ENCODE measurements at places on chromosomes 11 and 22.

DNA sequence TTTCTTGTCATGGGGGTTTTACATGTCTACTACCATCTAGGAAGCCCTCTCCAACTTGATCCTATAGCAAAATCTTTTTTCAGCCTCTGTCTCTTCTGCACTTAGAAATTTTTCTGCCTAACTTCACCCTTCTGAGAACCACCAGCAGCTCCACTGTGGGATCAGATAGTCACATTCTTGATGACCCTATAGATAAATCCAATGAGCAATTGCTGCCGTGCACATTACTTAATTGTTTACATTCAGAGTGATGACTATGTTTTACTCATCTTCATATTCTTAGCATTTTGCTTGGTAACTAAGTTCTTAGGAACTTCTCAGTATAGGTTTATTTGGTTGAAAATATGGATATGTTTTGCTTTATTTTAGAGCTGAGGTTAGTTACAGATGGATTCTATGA is 12.4 kb upstream of the ETS1 start:
- no peak for DNase-seq

GRCh38 chr11:95674657-95675358 is 114.8 kb downstream of the FAM76B start:
- no peak for DNase-seq

- no peak for DNase-seq
Observed at GRCh38 chr11:105989124-105989523, 32.9 kb downstream of the MSANTD4 start.

- DNase-seq: no peak
Observed at GRCh38 chr11:130580372-130580771, 131.9 kb downstream of the ADAMTS15 start.

GRCh38 chr22:44423556-44424358 is 74.3 kb downstream of the RTL6 start:
- DNase-seq: no peak

DNA sequence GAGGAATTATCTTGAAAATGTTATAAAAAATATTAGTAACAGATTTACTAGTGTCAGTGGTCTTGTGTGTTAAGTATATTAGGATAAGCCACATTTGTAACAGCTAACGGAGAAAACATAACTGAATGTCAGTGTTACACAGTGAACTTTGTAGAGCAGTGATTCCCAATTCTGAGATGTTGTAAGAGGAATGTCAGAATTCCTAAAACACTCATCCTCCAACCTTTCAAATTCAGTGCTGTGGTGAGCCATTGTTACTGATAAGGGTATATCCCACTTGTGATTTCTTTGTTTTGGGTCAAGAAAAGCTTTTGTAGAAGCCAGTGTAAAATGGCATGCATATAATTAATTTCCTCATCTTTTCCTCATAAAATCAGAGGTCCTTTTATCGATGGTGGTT is 61.9 kb downstream of the ARHGEF12 start:
- no peak for DNase-seq

GRCh38 chr11:38672445-38672844 is 2074.4 kb upstream of the RAG2 start:
- DNase-seq: no peak

DNA sequence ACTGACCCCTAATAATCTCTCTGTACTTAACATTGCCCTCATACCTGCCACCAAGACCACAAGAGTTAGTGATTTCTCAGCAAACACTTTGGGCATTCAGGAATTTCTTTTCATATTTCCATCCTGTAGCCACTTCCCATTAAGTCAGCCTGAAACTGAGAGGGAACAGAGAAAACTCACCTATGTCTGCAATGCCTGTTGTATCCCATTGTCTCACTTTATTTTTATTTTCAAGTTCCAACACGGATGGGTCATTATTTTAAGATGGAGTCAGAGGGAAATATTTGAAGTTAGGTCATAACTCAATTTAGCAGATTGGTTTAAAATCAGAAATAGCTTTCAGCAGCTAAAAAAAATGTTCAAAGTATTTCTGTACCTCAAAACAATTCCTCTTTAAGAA is 937.8 kb upstream of the CHORDC1 start:
- DNase-seq: no peak

DNA sequence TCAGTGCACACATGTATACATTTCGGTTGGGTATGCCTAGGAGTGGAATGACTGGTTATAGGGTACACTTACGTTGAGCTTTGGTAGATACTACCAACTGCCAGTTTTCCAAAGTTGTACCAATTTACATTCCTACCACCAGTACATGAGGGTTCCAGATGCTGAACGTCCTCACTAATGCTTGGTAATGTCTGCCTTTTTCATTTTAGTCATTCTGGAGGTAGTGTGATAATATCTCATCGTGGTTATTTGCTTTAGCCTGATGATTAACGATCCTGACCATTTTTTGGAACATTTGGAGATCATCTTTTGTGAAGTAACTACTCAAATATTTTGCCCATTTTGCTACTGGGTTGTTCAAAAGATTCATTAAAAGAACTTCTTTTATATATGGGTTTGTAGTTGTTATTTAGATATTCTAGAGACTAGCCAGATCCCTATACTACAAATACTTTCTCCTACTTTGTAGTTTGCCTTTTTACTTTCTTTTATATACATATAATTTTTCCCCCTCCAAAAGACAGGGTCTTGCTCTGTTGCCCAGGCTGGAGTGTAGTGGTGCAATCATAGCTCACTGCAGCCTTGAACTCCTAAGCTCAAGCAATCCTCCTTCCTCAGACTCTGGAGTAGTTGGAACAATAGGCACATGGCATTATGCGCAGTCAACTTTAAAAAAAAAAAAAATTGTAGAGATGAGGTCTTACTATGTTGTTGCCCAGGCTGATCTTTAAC is 62.1 kb downstream of the RBFOX2 start:
- DNase-seq: no peak

DNA sequence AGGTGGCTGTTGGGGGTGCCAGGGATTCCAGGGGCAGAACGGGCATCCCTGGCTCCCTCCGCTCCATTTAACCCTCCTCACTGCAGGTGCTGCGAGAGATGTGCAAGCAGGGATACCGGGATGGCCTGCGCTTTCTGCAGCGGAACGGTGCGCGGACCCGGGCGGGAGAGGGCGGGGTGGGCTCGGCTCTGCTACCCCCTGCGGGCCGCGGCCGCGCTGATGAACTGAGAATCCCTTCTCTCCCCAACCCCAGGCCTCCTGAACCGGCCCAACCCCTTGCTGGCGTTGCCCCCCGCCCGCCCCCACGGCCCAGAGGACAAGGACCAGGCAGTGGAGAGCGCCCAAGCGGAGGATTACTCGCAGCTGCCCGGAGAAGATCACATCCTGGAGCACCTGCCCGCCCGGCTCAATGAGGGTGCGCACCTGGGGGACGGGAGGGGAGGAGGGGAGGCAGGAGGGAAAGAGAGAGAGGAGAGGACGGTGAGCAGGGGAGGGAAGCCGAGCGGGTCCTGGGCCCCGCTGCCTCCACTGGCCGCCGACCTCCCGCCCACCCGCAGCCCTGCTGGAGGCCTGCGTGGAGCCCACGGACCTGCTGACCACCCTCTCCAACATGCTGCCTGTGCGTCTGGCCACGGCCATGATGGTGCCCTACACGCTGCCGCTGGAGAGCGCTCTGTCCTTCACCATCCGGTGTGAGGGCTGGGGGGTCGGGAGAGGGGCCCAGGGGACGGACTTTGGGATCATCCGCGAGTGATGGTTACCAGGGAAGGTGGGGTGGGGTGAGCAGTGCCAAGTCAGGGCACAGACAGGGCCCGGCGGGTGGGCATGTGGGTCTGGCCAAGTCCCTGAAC is 4.1 kb upstream of the CRACR2B start:
- DNase-seq: no peak

DNA sequence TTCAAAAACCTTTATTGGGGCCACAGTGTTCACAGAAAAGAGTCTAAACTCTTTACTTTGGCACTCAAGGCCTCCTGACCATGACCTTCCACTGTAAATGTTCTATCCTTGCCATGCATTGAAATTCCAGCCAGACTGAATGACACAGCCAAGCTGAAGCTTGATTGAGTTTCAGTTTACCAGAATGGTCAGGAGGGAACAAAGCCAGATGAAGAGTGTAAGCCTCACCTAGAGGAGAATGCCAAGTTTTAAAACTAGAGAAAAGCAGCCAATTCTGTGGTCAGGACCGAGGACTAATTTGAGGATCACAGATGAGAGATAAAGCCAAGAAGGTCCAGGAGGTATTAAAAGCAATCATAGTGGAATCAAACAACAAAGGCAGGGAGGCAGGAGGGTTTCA is 215.3 kb downstream of the KCNA4 start:
- DNase-seq: no peak

GRCh38 chr11:8654503-8654902 is 28.0 kb downstream of the TRIM66 start:
- no peak for DNase-seq

GRCh38 chr11:110984693-110985092 is 260.8 kb upstream of the POU2AF2 start:
- DNase-seq: no peak

- no peak for DNase-seq
Observed at GRCh38 chr11:75365711-75366181, 14.3 kb upstream of the ARRB1 start.

DNA sequence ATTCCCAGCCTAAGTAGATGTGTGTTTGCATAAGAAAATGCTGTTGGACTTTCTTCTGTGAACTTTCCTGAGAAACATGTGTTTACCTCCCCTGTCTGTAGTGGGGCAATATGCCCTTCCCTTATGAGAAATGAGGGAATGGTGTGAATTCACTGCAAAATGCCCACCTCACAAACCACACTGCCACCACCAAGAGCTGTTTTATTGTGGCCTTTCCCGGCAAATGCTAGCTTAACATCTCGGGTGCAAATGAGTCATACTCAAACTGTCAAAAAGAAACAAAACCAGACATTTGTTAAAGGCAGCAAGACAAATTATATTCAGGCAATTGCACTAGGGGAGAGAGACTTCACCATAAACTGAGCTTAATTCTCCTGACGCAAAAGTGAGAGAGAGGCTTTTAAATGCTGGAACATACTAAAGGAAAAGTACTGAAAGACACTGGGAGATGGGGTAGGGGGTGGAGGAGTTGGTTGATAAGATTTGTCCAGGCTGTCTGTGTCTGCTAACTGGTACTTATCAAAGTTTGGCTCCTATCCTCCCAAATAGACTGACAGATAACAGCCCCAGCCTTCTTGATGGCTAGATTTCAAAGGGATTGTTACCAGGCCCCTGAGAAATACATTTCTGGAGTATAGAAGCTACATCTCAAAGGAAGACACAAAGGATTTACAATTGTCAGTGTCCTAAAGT is 70.9 kb upstream of the OR5AK2 start:
- no peak for DNase-seq

DNA sequence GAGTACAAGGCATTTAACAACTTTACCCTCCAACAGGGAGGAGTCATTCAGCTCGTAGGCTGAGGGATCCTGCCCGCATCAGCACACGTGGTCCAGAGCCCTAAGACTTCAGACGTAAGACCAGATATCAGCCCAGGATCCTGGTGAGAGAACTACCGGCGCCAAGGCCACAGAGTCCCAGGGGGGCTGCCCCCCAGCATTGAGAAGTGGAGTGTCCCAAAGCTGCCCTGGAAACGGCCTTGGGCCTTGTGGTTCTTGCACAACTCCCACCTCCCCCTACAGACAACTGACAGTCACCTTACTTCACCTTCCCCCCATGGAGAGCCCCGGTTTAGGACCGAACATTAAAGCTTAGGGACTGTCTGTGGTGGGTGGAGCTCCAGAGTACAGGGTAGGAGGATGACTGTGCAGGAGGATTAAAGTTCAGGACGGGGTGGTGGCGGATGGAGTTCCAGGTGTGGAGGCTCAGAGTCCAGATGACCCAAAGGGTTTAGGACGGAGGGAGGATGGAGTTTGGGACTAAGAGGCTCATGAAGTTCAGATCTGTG is 1.0 kb downstream of the C11orf91 start:
- no peak for DNase-seq

- DNase-seq: no peak
Observed at GRCh38 chr22:30313527-30314363, 13.0 kb downstream of the TBC1D10A start.

GRCh38 chr11:107370390-107370789 is 87.2 kb downstream of the CWF19L2 start:
- DNase-seq: no peak

DNA sequence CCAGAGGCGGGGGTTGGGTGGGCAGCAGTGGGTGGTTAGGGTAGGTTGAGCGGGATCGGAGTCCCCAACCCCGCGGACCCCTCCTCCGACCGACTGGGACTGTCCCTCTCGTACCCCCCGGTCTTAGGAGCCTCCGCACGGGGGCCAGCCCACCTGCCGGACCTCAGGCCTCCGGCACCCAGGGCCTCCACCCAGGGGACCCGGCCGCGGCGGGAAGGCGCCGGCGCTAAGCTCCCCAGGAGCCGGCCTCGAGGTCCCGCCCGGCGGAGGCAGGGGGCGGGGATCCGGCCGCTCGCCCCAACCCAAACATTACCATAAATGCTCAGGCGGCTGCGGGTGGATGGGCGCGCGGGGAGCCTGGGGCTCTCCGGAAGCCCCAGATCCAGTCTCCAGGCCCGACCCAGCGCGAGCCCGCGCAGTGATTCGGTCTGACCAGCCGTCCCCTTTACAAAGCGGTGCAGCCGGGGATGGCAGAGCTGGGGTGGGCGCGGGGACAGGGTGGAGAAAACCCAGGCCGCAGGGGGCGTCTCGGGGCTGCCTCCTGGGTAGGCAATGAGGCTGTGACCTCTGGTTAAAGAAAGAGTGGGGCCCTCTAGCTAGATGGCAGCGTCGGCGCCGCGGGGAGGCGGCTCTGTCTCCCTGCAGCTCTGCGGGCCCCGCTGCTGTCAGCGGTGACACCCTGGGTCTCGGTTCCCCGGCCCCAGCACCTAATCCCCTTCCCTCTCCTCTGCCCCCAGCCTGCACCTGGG is 4.0 kb upstream of the MCAM start:
- DNase-seq: no peak

- no peak for DNase-seq
Observed at GRCh38 chr11:17013548-17014320, 480 bp downstream of the PLEKHA7 start.

- no peak for DNase-seq
Observed at GRCh38 chr11:131618201-131618600, 247.8 kb downstream of the NTM start.

GRCh38 chr11:2933375-2934020 is 4.3 kb upstream of the PHLDA2 start:
- DNase-seq: no peak

- no peak for DNase-seq
Observed at GRCh38 chr11:12674571-12674935, 332 bp downstream of the TEAD1 start.

GRCh38 chr11:129625930-129626329 is 189.7 kb upstream of the TMEM45B start:
- no peak for DNase-seq

GRCh38 chr11:23865341-23865975 is 631.4 kb upstream of the LUZP2 start:
- DNase-seq: no peak

DNA sequence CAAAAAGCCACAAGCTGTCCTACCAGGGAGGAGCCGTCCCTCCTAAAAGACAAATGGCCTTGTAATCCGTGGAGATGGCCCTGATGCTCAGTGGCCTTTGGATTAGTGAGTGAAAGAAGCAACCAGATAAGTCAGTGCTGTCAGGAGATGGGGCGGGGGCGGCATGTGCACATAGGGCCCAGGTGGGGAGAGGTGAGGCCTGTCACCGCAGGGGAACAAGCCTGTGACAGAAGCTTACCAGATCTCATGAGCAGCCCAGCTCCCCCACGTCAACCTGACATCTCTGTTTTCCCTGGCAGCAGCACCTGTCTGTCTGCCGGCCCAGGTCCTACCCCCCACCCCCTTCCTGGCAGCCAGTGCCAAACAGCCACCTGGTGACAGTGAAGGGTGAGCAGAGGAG is 162.6 kb downstream of the BUD13 start:
- no peak for DNase-seq

Data from activated CD8-positive, alpha-beta memory T cell treated with anti-CD3 and anti-CD28 coated beads for 1 hour (primary cell).